ENCODE measurements at places on chromosomes 1 and 21. TPM values are rescaled to one million over a fixed set of nuclear protein-coding genes. Genes with fewer than 3 reads are reported as not detected.

CDC73 gene
- 44.0 TPM for total RNA-seq

DNA sequence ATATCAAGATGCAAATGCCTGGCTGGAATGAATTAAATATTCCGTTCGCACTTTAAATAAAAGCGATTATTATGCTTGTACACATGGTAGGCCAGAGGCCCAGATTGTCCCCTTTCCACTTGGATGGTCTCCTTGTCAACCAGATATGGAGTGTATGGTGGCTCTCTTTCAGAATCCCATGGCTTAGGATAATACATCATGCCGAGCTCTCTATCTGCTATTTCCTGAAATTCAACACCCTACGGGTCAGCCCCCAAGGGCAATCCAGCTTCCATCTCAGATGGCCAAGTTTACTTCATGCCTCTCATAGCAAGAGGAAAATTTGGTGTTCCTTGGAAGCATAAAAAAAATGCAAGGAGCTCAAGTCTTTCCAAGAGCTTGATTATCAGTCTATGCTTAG lies 25.4 kb upstream of the FMO1 start:
- H3K27ac ChIP-seq, result peak overlapping the region; percentile 90
- H3K36me3 ChIP-seq, result no peaks in the 10 kb centered on the region
- no peaks in the 10 kb centered on the region for H3K27me3 ChIP-seq
- H3K4me1 ChIP-seq, result peaks cover 16% of the 10 kb centered on the region

DNA sequence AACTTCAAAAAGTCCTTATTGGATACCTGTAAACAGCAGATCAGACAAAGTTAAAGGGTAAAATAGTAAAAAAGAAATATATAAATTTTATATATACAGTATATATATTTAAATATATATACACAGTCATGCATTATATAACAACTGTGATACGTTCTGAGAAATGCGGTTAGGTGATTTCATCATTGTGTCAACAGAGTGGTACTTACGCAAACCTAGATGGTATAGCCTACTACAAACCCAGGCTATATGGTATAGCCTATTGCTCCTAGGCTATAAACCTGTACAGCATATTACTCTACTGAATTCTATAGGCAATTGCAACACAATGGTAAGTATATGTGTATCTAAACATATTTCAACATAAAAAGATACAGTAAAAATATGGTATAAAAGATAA lies 222.7 kb downstream of the NUF2 start:
- H3K27ac ChIP-seq, result no peak overlapping the region
- no peak for DNase-seq
- H3K4me1 ChIP-seq, result no peaks in the 10 kb centered on the region
- H3K4me3 ChIP-seq, result no peak overlapping the region

GRCh38 chr1:227315629-227316346 lies 2.5 kb downstream of the CDC42BPA start:
- H3K27ac ChIP-seq, result no peak overlapping the region
- no peaks in the 10 kb centered on the region for H3K27me3 ChIP-seq
- H3K4me1 ChIP-seq, result peaks cover 5% of the 10 kb centered on the region
- DNase-seq, result peak; percentile 54

UTS2 gene
- 3.6 TPM for total RNA-seq

KCNT2 gene
- total RNA-seq, result 43.1 TPM

SETSIP gene
- not detected for total RNA-seq

DNA sequence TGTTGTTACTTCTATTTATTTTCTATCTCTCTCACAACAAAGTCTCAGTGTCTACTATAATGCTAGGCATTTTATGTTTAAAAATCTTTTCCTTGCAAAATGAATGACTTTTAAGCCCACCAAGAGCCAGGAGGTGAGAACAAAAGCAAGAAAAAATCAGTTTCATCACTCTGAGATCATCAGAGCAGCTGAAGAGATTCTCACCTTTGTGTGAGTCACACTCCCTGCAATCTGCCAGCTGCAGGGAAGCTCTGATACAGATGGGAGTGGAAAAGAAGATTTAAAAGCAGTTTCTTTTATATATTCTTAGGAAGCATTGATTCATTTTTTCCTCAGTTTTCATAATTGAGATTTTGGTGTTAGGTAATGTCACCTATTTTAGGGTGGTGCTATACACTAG lies 107.6 kb downstream of the LHX9 start:
- no peaks in the 10 kb centered on the region for H3K4me1 ChIP-seq
- H3K36me3 ChIP-seq, result no peaks in the 10 kb centered on the region
- H3K27me3 ChIP-seq, result no peaks in the 10 kb centered on the region
- DNase-seq, result no peak

DNA sequence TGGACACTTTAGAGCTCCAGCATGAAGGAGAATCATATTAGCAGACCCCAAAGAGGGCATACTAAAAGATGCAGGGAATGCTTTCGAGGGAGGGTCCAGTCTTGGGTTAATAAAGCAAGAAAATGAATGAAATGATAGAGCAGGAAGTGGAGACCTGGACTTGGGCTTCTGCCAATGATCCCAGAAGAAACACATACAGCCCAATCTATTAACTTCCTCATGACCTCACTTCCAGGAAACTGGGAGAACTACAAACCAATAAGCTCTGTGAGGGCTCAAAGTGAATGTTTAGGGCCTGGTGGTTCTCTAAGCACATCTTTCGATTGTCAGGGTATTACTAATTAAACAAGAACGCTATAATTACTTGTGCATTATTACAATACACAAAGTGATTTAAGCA lies 53.6 kb upstream of the SSX2IP start:
- H3K27ac ChIP-seq, result no peak overlapping the region
- H3K4me3 ChIP-seq, result no peak overlapping the region
- DNase-seq, result no peak
- H3K4me1 ChIP-seq, result no peaks in the 10 kb centered on the region
- H3K36me3 ChIP-seq, result no peaks in the 10 kb centered on the region
- no peaks in the 10 kb centered on the region for H3K27me3 ChIP-seq

ANKRD34A gene
- total RNA-seq, result 1.8 TPM

RCSD1 gene
- 26.2 TPM for total RNA-seq

TCHHL1 gene
- total RNA-seq, result not detected

ARMH1 gene
- total RNA-seq, result 6.3 TPM

DOP1B gene
- total RNA-seq, result 7.8 TPM

TRIM63 gene
- not detected for total RNA-seq

SLAMF7 gene
- 0.11 TPM for total RNA-seq
